ENCODE measurements at places on chromosomes 3 and 15.

- no peak for DNase-seq
These were observed 105.5 kb downstream of the PYDC2 start for GRCh38 chr3:191566469-191566868.

GRCh38 chr3:31423482-31423881 is 109.2 kb upstream of the STT3B start:
- no peak for DNase-seq

GRCh38 chr15:74383286-74383685 is 15.8 kb upstream of the CYP11A1 start:
- DNase-seq = no peak

DNA sequence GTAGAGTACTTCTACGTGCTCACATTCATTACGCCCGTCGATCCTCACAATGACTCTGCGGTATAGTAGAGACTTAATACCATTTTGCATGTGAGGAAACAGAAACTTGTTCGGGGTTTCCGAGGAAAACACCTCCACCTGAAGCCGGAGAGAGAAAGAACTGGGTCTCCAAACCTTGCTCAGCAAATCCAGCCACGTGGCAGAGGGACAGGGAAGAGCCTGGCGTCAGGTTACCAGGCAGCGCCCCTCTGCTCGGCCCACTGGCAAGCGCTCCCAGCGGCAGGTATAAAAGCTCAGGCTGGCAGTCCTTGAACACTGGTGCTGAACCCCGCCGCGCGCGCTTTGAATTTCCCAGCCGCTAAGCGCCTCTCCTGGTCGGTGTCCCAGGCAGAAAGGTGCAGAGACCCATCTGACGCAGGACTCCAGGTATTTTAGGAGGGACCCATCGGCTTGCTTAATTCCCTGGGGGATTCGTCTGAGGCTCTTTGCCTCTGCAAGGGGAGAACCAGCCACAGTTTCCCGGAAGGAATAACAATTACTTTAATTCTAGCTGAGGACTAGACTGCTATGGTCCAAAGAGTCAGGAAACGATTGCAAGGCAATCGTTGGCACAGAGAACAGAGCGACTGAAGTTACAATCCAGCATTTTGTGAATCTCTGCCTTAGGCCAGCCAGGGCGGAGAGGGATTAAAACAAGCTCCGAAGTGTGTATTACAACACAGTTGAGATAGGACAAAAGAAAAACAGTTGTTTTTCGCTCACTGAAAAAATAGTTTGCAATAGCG is at the start of gene C2CD4A:
Gene C2CD4A (plus strand): TSS at position 315 of the 785 bp plus-strand sequence. CDS start 637 bp downstream, outside the sequence.
- peak; percentile 74 for DNase-seq

Measured in right hindlimb (tissue), 1 donor.